ENCODE measurements at places on chromosomes 4 and X. TPM values are rescaled to one million over a fixed set of nuclear protein-coding genes. Genes with fewer than 3 reads are reported as not detected.

GRCh38 chr4:169823685-169824084 is 65.9 kb upstream of the HPF1 start:
- DNase-seq = no peak

DNA sequence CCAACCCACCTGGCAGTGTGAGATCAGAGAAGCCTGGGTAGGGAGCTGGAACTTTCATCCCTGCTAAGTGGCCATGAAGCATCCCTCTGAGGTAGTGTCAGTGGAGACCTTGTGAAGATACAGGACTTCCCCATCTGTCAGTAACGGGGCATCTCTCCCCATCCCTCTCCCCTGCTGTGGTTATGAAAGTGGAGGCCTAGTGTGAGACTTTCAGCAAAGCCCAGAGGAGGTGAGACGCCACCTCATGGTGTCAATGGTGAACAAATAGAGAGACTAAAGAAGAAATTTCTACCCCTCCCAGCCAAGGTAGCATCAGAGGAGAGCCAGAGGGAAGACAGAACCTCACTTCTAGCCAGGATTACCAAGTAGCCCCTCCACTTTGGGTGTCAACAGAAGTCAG is 150.2 kb downstream of the VEGFC start:
- no peak for DNase-seq

DNA sequence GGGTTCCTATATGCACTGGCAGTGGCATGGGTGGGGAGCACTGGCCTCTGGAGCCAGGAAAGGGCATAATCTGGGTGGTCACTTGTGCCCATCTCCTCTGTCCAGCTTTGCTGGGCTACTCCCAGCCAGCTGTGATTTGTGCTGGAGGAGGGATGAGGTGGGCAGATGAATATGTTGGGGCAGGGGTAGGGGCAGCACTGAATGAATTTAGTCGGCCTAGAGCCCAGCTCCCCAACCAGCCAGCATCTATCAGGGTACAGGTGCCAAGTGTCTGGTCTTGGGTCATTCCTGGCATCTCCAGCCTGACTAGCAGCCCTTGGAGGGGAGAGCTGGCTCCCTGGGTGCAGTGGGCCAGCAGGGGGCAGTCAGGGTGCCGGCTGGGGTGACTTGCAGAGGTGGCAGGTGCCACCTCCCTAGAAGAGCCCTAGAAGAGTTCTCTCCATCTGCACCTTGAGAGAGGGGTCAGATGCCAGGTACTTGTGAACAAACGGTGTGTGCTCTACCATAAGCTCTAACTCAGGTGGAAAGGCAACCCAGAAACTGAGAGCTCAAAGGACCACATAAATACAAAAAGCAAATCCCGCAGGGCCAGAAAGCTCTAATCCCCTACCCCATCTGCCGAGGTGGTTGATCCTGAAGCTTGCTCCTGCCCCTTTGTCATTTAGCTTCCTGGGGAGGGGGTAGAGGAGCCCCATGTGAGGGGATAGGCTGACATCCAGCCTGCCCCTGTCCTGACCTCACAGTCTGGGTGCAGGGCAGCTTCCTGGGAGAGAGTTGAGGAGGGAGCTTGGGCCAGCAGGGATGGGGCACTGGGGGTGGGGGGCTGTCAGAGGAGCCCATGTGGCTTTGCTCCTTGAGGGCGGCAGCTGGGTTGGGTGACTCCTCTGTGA is 2.2 kb downstream of the SORCS2 start:
- DNase-seq = no peak

DNA sequence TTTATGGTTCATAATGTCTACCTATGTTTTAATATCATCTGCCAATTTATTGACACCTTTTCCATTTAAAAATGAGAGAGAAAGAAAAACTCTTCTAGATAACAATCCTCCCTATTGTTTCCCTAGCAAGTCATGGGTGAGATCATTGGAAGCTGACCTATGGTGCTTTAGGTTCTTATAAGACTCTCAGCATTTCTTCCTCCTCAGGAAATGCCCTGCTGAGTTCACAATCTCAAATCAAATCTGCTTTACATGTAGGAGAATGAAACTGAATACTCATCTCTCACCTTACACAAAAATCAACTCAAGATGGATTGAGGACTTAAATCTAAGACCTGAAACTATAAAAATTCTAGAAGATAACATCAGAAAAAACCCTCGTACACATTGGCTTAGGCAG is 267.4 kb downstream of the RAPGEF2 start:
- DNase-seq = no peak

DNA sequence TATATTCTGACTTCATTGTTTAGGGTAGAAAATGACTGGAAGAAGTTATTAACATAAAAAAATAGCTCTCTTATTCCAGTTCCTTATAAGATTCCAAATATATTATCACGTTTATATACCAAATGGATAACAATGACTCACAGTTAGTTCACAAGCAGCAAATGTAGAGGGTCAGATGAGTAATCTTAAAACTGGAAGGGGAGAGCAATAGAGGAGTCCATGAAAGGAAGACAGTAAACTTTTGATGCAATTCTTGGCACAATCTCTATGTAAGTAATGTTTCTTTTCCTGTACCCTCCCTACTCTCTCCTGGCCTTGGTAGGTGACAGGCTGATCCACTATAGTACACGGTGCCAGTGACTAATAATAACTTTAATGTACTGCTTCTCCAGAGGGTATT is 259.0 kb upstream of the TRPC5 start:
- DNase-seq = no peak

- no peak for DNase-seq
These were observed 28.3 kb upstream of the NKX6-1 start for GRCh38 chr4:84527391-84527790.

- no peak for DNase-seq
These were observed 268.9 kb downstream of the C4orf33 start for GRCh38 chr4:129364747-129365452.

DNA sequence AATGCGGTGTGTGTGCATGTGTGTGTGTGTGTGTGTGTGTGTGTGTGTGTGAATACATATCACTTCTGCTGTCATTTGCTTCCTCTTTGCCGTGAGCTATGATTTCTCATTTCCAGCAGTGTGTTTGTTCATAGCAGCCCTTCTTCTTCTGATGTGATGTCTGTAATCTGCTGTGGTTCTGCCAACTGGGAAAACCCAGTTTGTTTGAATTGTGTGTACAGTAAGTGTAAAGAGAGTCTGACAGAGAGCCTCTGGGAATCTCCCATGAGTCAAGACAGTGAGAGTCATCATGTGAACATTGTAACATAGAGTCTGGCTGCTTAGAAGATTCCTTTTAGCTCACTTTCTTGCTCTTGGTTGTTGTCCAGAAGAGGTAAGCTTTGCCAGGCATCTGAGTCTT is 8.4 kb upstream of the NWD2 start:
- no peak for DNase-seq

DNA sequence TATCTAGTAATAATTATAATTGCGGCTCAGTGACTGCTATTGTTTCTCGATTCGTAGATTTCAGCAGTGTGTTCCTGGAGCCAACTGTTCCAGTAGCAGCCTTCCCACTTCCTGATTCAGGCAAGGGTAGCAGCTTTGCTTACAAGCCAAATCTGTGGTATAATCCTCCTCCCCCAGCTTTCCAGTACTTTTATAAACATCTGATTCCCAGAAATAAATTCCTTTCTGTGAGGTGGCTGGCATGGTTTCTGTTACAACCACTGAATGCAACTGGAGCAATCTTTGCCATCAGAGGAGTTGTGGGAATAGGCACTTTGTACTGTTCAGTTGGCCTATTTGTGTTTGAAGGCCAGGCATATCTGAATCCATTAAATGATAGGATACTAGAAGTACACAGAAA is 80.0 kb downstream of the GLRA3 start:
- no peak for DNase-seq

The TMSB15C gene
- total RNA-seq = 3.9 TPM

The CENPE gene
- total RNA-seq = 1.3 TPM

The SPATA4 gene
- not detected for total RNA-seq

The ZDHHC9 gene
- 18.3 TPM for total RNA-seq

The IQCM gene
- total RNA-seq = not detected

The GYG2 gene
- 1.5 TPM for total RNA-seq

The SOWAHB gene
- total RNA-seq = not detected

The DRD5 gene
- total RNA-seq = not detected

Data from thoracic aorta (tissue), 2 donors.